ENCODE measurements at places on chromosomes 4 and X.

DNA sequence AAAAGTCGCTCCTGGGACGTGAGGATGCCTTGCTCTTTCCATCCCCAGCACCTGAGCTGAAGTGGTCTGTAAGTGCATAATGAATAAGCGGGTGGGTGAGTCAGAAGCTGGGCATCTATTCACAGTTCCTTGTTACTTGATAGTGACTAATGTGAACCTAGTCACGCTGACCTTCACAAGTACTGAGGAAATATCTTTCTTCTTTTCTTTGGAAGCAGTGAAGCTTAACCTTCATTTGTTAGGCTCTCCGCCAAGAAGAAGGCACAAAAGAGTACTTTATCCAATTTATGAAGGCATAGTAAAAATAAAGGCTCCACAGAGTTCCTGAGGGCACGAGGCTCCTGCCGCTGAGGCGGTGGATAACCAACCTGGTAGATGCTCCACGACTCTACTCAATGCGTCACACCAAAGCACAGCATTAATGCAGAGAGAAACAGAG, 475.7 kb upstream of the SLIT2 start:
- DNase-seq: no peak

- no peak for DNase-seq
Measured at GRCh38 chr4:165094873-165095272, 17.8 kb downstream of the TMEM192 start.

DNA sequence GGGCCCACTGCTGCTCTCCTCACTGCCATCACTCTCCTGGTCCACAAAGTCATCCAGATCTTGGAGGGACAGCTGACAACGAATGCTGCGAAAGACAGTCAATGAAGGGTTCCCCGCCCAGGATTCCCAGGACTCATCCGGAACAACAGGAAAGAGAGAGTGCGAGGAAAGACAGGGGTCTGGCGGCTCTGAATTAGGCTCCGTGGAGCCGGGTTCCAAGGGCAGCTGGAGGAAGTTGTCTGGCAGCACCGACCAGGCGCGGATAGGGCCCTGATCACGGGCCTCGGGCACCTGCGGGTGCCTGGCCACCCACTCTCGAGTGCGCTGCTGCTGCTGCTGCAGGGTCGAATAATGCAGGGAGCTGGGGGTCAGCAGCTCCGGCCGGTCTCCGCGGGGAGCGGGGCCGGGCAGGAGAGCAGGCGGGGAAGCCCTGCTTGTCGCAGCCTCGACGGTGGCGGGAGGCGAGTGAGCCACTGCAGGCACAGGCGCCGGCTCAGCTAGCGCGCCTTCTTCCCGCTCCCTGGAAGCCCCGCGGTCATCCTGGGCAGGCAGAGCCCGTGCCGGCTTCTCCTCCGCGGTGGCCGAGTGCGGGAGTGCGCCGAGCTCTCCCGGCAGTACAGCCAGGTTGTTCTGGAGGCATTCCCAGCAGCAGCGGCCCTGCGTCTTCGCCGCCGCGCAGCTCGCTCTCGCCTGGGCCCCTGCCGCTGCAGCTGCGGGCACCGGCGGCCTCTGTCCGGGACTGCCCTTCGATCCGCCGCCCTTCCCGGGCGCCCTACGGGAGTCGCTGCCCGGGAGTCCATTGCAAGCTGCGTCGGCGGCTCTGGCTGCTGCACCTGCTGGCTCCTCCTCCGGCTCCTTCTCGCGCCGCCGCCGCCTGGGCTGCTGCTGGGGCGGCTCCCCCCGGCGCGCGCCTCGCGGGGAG, 1.1 kb downstream of the SOWAHB start:
- DNase-seq: peak; percentile 12

GRCh38 chr4:132427125-132427524, 722.0 kb upstream of the PCDH10 start:
- DNase-seq: no peak

- no peak for DNase-seq
Measured at GRCh38 chrX:73963682-73964081, 340.3 kb upstream of the ZCCHC13 start.

- no peak for DNase-seq
Measured at GRCh38 chr4:3218824-3219760, 29.9 kb upstream of the MSANTD1 start.

GRCh38 chr4:13588954-13589353, 38.6 kb downstream of the BOD1L1 start:
- DNase-seq: no peak

GRCh38 chr4:105291925-105292324, 145.2 kb downstream of the TET2 start:
- DNase-seq: no peak

All from CD4-positive, alpha-beta T cell treated with Interleukin-2 at 100 ng/mL for 4 hours (primary cell).